Bronchus fibroblast of lung (primary cell): ENCODE measurements at places on chromosomes 5 and 9. TPM values are rescaled to one million over a fixed set of nuclear protein-coding genes. Genes with fewer than 3 reads are reported as not detected.

SELENOP gene
- total RNA-seq = 19.9 and 30.4 TPM in 2 replicates

CCDC152 gene
- 2.8 and 4.0 TPM in 2 replicates for total RNA-seq

ANKRD18A gene
- total RNA-seq = under 0.01 TPM in 2 replicates

IRX2 gene
- 1.8 and 2.2 TPM in 2 replicates for total RNA-seq

SNAPC3 gene
- 17.5 and 22.4 TPM in 2 replicates for total RNA-seq

FOXD4L4 gene
- not detected in 2 replicates for total RNA-seq

ALDH1A1 gene
- 0.17 TPM in 1 of 2 replicates, not detected in the other for total RNA-seq

CDO1 gene
- 8.0 and 19.0 TPM in 2 replicates for total RNA-seq

PCDHGC5 gene
- total RNA-seq = 0.17 and 0.30 TPM in 2 replicates

CTNNA1 gene
- 213 and 226 TPM in 2 replicates for total RNA-seq

ZNF462 gene
- 5.7 and 6.8 TPM in 2 replicates for total RNA-seq

GDNF gene
- total RNA-seq = not detected in 2 replicates

GLE1 gene
- total RNA-seq = 28.1 TPM in 2 replicates

ARHGEF28 gene
- total RNA-seq = 9.2 and 10.7 TPM in 2 replicates

ZNF367 gene
- 3.9 and 5.2 TPM in 2 replicates for total RNA-seq

CTSV gene
- 0.89 and 1.0 TPM in 2 replicates for total RNA-seq

CACNA1B gene
- under 0.01 TPM in 2 replicates for total RNA-seq

MGAT1 gene
- total RNA-seq = 105 and 107 TPM in 2 replicates

ATOX1 gene
- 157 and 179 TPM in 2 replicates for total RNA-seq

NMUR2 gene
- not detected in 2 replicates for total RNA-seq

LRRC19 gene
- total RNA-seq = not detected in 2 replicates

ADAMTS13 gene
- total RNA-seq = 0.89 and 1.2 TPM in 2 replicates

ZBTB26 gene
- 2.2 and 2.5 TPM in 2 replicates for total RNA-seq

TRIM52 gene
- total RNA-seq = 3.1 and 5.5 TPM in 2 replicates

TLE4 gene
- total RNA-seq = 11.6 and 14.0 TPM in 2 replicates

ZNF366 gene
- total RNA-seq = not detected in 2 replicates

UNC13B gene
- total RNA-seq = 11.1 and 11.3 TPM in 2 replicates

KIF24 gene
- 3.7 and 4.0 TPM in 2 replicates for total RNA-seq

CARD6 gene
- 1.8 and 2.4 TPM in 2 replicates for total RNA-seq

DCAF12 gene
- total RNA-seq = 15.9 and 17.0 TPM in 2 replicates

TRIO gene
- 76.9 and 77.7 TPM in 2 replicates for total RNA-seq

FCHO2 gene
- 2.4 and 5.5 TPM in 2 replicates for total RNA-seq

GAS1 gene
- 16.1 and 20.2 TPM in 2 replicates for total RNA-seq

LMBRD2 gene
- total RNA-seq = 3.6 and 4.5 TPM in 2 replicates

CA9 gene
- total RNA-seq = 0.74 and 0.84 TPM in 2 replicates

STING1 gene
- 51.0 and 51.4 TPM in 2 replicates for total RNA-seq

SPARC gene
- 644 and 678 TPM in 2 replicates for total RNA-seq

DND1 gene
- 0.15 and 0.67 TPM in 2 replicates for total RNA-seq

F12 gene
- 0.74 and 1.0 TPM in 2 replicates for total RNA-seq

PPP1R26 gene
- 7.6 and 7.9 TPM in 2 replicates for total RNA-seq

MPDZ gene
- total RNA-seq = 13.1 and 14.5 TPM in 2 replicates

CCDC192 gene
- total RNA-seq = not detected in 2 replicates

GRM6 gene
- not detected in 2 replicates for total RNA-seq

FBP1 gene
- not detected in 2 replicates for total RNA-seq

IL12B gene
- total RNA-seq = not detected in 2 replicates

GMCL2 gene
- not detected in 2 replicates for total RNA-seq

NHP2 gene
- total RNA-seq = 733 and 760 TPM in 2 replicates

CCDC171 gene
- total RNA-seq = 0.84 and 1.5 TPM in 2 replicates

GARIN3 gene
- not detected in 2 replicates for total RNA-seq

CHSY3 gene
- 1.8 and 2.4 TPM in 2 replicates for total RNA-seq
